ENCODE measurements at places on chromosomes 2 and 18. TPM values are rescaled to one million over a fixed set of nuclear protein-coding genes. Genes with fewer than 3 reads are reported as not detected.

- DNase-seq = no peak
These were observed 251.0 kb upstream of the RAB12 start for GRCh38 chr18:8358033-8358765.

GRCh38 chr2:130824492-130825061, 12.1 kb upstream of the ARHGEF4 start:
- no peak for DNase-seq

DNA sequence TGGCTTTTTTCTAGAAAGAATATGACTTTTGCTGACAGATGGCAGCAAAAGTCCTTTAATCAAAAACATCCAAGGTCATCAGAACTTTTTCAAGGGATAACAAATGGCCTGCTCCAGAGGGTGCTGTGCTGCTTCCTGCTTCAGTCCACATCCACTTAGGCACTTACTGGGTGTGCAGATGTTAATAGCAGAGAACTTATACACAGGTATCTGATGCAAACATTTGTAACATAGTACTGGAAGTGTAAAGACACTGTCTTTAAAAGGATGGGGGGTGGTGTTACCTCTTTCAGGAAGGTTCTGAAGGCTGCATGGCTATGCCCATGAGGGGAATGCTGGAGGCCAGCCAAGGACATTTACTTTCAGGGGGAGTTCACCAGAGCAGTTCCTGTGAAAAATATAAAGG, 5.5 kb downstream of the HOXD8 start:
- DNase-seq = no peak

- peak; percentile 59 for DNase-seq
These were observed 53.8 kb upstream of the ASB18 start for GRCh38 chr2:236317938-236318396.

DNA sequence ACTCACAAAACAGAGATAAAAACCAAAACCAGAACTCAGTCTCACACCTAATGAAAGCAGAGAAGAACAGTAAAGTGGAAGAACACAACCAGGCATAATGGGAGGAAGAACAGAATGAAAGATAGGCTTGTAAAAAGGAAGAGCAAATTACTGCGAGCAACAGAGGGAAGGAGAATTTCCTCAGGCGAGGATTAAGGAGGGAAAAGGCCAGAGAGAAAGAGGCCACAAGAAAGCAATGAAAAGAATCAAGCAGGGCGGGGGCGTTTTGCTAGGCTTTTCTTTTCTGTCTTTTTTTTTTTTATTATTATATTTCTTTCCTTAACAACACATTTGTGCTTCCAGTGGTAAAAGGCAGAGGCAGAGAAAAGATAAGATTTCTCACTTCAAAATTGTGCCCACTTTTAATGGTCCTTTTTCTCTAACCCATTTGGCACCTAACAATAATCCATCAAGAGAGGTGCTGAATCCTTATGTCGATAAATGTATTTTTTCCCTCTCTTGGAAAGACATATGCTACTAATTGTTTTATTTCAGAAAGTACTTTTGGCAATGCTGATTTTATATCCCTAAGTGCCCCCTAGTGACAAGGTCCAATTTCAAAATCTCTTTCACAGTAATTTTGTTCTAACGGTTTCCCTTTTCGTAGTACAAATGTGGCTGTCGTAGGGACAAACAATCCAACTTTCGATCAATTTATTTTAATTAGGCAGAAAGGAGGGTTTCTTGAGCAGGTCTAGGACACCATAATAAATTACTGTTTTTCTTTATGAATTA, 138.7 kb upstream of the AQP4 start:
- no peak for DNase-seq

- DNase-seq = no peak
These were observed 97.4 kb upstream of the UPP2 start for GRCh38 chr2:158004126-158004764.

RTP5 gene
- total RNA-seq = 2.1 TPM

DNA sequence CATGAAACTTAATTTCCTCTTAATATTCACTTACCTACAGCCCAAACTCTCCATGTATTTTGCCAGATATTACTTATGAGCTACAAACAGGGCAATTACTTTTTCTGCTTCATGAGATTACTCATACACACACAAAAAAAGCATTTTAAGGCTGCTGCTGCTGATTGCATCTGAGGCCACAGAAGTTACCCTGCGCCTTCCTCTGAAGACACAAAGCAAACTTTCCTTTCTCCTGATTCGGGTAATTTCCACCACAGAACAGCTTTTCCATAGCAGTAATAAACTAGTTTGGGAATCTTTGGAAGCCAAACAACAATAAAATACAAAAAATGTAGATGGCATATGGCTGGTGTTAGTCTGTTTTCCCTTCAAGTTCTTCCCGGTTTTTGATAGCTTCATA, 6.2 kb downstream of the TTC32 start:
- no peak for DNase-seq

ZCCHC2 gene
- total RNA-seq = 44.1 TPM

GRCh38 chr2:176584333-176584732, 315.1 kb downstream of the MTX2 start:
- no peak for DNase-seq

- no peak for DNase-seq
These were observed 324.5 kb upstream of the THUMPD2 start for GRCh38 chr2:40103590-40103989.

DLX2 gene
- total RNA-seq = not detected

DNA sequence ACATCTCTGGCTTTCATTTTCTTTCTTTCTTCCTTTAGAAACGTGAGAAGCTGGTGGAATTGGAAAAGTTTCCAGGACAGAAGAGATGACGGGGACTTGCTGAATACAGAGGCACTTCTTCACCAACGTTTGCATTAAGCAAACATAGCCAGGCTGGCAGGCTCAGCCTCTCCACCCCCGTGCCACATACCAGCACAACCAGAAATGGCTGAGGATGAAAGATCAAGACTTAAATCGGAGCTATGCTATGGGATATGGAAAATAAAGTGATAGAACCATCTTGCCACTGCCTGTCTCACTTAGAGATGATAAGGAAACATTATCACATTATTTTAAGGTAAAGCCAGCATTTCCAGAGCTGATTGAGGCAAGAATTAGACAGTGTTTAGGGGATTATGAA, 483.3 kb downstream of the BCL11A start:
- no peak for DNase-seq

DNA sequence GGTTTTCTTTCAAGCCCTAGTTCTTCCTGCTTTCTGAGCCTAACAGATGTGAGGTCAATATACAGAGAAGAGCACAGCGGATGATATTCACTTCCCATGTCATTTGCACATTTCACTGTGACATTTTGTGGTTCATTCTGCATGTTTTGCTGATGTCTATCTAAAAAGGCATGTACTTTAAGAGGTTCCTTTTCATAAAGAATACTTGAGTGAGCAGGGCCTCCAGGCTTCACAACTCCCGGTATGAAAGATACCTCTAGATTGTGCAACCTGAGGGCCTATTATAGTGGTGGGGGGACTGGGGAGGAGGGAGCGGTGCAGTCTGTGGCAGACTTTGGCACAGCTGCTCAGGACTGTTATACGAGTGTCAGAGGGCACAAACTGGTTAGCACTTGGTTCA, 54.6 kb downstream of the CPO start:
- DNase-seq = no peak

DNA sequence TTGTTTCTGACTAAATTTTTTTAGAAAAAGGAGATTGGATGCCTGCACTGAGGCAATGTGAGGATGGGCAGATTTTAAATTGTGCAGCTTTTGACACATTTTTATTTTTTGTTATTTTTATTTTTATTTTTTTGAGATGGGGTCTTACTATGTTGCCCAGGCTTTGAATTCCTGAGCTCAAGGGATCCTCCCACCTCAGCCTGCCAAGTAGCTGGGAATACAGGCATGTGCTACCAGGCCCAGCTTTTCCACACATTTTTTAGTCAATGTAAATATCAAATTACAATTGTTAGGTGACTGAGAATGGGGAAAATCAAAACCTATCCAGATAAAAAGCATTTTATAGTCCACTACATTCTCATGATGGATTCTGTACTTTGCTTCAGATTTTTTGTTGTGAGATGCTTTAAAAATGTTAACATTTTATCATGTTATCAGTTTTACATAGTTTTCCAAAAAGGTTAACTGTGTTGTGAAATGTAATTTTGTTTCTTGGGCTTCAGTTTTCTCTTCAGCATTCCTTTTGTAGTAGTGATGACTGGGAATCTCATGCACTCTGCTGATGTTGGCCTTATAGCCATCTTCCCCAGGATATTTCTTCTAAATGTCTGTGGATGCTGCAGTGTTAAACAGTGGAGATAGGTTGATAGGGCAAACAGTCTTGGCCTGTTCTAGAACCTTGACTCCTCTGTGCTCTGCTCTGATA, 41.4 kb downstream of the PKP4 start:
- no peak for DNase-seq

- DNase-seq = no peak
These were observed 244.3 kb downstream of the ACTR3 start for GRCh38 chr2:114134146-114134545.

GRCh38 chr18:11029021-11029420, 120.3 kb downstream of the PIEZO2 start:
- no peak for DNase-seq

AKAIN1 gene
- not detected for total RNA-seq

DNA sequence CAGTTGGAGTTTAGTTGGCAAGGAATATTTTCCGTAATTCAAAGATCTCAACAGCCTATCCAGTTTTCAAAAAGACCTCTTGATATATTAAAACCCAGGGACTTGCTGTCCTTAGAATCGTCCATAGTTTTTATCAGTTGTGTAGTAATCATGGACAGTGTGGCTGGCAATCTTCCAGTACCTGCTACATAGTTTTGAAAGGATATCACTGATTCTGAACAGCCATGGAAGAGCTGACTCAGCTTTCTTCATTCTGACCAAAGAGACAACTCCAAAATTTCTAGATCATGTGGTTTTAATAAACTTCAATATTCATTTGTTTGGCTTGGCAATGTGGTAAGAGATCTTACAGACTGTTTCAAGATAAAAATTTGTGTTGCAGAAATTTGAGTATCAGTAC, 616.7 kb downstream of the TDRD15 start:
- DNase-seq = no peak

ABHD1 gene
- not detected for total RNA-seq

DNA sequence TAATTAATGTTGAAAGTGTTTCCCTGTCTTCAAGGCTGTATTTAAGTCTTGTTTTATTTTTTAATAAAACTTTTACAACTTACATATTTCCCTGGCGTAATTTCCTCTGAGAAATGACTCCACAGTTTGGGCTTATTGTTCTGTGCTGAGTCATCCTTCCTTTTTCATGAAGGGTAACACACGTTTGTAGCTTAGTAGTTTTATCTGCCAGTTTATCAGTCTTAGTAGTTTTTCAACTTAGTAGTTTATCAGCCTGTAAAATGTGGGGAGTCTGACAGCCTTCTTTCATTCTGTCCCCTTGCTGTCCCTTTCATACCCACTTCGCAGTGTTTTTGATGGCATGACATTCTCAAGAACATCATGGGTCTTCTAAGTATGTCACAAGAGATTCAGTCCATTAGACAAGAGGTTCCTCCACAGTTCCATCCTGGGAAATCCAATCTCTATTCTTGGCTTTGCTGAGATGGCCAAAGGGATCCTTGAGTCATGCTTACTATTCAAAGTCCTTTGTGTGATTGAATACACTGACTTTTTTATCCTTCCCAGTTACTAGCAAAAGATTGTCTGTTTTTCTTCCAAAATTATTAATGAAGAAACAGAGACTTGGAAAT, 60.0 kb upstream of the SGPP2 start:
- no peak for DNase-seq

LINC00305 gene
- total RNA-seq = not detected

DNA sequence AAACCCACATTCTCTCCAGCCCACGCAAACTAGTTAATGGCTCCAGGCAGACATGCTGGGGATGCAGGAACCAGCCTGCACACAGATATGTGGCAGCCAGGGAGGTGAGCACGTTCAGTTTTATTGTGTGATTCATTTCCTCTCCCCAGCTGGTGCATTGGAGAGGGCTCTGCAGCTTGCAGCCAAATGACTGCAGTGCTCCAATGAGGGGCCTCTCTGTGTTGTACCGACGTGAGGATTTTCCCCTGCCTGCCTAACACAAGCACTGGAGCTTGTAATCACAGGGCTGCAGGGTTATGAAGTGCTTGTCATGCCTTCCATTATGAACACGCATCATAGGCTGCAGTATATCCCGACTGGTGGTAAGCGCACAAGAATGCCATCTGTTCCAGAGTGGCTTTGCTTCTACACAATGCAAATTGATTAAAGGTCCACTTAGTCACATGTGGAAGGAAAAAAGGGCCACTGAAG, 92.3 kb upstream of the THUMPD2 start:
- DNase-seq = no peak

SCYGR4 gene
- not detected for total RNA-seq

GPAT2 gene
- total RNA-seq = 0.10 TPM

GAREM1 gene
- total RNA-seq = 21.0 TPM

DNA sequence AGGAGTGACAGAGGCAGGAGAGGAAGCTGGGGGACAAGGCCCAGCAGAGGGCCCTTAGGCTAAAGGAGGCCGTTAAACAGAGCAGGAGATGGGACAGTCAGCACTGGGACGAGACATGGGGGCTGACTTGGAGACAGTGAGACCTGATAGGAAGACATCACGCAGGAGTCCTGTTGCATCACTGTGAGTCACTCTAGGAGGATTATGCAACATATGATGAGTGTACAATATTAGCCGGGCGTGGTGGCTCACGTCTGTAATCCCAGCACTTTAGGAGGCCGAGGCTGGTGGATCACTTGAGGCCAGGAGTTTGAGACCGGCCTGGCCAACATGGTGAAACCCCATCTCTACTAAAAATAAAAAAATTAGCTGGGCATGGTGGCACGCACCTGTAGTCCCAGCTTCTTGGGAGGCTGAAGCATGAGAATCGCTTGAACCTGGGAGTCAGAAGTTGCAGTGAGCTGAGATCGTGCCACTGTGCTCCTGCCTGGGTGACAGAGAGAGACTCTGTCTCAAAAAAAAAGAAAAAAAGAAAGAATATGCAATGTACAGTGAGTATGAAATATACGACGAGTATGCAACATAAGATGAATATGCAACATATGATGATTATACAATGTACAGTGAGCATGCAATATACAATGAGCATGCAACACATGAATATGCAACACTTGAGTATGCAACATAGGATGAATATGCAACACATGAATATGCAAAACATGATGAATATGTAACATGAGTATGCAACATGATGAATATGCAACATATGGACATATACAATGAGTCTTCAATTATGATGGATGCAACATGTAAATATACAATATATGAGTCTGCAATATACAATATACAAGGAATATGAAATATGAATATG, 83.3 kb upstream of the ID2 start:
- no peak for DNase-seq

STPG4 gene
- 0.40 TPM for total RNA-seq

DNA sequence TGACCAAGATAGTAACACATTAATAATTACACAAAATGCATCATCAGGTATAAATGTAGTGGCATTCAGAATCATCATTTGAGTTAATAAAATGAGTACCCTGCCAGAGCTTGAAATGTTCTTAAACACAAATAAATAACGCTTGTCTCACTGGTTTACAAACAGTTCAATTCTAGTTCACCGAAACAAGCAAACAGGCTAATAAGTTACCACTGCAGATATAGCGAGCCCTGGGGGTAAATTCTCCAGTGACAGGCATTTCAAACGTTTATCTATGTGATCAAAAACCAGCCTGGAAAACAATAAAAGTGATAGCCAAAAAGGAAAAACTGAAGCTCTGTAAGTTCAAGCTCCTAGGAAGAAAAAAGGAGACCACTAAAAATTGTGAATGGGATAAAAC, 152.6 kb downstream of the THADA start:
- no peak for DNase-seq

CD226 gene
- 16.1 TPM for total RNA-seq

CENPA gene
- total RNA-seq = not detected

GRCh38 chr2:231929961-231930592, 3.9 kb upstream of the NPPC start:
- DNase-seq = peak; percentile 72

- no peak for DNase-seq
These were observed 38.3 kb downstream of the ST3GAL5 start for GRCh38 chr2:85850451-85850850.

CAPN14 gene
- 0.20 TPM for total RNA-seq
